Coronary artery (tissue), 2 donors: ENCODE measurements at places on chromosomes 3 and 15.

DNA sequence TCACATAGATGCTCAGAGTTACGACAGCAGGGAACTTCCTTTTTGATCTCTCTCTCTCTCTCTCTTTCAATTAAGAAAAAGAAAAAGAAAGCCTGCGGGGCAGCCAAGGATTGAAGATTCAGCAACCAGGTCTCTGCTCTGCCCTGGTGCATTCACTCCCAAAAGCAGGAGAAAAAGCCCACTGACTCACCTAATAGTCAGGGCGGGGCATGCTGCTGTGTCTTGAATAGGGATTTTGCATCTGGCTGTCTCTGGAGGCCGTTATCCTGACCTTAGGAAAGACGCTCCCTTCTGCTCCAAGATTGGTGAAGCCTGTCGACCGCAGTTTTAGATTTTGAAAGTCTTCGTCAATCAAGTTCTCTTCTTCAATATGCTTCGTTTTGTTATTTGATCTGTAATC, 20.8 kb upstream of the ITGB5 start:
- no peak for DNase-seq

DNA sequence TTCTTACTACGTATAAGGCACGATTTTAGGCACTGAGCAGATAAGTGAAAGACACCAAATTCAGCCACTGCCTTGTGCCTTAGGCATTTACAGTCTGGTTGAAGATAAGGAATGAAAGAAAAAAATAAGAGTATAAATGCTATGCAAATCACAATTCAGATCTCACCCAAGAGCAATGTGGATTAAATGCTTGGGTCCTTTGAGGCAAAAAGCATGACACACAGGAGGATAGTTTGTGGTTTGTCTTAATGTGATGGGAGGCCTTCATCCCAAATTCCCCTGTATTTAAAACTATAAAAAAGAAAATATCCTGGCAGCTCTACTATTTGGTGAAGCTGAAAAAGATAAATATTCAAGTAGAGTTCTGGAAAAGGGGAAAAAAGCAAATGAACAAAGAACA, 79.8 kb downstream of the TGFBR2 start:
- no peak for DNase-seq

DNA sequence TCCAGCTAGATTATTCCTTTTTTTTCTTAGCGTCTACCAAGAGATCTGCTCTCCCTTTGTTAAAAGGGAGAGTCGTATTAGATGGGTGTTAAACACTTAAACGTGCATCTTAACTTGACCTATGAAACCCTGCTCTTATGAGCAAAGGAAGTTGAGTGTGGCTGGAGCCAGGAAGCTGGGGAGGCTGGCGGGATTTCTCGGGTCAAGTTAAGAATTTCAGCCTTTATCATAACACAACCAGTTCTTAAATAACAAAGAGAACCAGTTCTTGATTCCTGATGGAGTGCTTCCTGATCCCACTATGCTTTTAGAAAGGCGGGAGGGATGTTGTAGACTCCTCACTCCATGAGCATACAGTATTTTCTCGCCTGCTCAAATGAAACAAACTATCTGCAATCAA, 215.1 kb downstream of the ITPR1 start:
- DNase-seq: no peak

- DNase-seq: no peak
Measured at GRCh38 chr15:26091184-26091583, 228.1 kb upstream of the ATP10A start.

DNA sequence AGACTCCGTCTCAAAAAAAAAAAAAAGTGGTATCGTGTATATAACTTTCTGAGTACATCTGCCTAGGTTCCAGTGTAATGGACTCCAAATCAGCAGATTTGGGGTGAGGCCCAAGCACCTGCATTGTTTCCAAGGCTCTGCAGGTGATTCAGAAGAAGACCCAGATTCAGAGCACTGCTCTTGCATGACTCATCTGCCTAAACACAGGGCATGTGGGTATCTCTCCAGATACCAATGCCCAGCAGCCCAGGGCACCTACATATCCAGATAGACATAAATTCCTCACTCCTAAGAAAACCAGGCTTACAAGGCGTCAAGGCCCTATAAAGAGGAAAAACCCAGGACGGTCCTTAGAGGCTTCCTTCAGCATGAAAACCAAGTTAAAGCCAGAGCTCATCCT, 24.3 kb downstream of the NDUFAF1 start:
- DNase-seq: no peak

GRCh38 chr3:9175421-9175820, 74.0 kb downstream of the SRGAP3 start:
- DNase-seq: no peak

DNA sequence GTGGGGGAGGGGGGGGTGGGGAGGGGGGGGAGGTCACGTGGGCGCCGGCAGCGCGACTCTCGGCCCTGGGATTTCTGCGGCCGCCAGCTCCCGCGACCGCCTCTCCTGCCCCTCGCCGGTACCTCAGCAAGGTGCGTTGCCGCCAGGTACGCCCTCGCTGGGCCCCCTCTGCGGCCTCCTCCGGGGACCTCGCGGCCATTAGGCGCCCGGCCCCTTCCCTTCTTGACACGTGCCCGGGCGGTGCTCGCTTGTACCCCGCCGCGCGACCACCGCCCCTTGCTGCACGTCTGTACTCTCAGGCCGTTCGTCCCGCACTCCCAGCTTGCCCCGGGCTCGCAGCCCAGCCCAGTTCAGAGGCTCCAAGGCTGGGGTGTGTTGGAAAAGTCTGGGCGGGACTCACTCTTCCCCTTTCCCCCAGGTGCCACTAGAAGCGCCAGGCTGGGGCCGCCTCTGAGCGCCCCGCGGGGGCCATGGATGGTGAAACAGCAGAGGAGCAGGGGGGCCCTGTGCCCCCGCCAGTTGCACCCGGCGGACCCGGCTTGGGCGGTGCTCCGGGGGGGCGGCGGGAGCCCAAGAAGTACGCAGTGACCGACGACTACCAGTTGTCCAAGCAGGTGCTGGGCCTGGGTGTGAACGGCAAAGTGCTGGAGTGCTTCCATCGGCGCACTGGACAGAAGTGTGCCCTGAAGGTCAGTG, at the start of gene MAPKAPK3:
MAPKAPK3 (plus strand) TSS at position 56 of the 696 bp plus-strand sequence; CDS start at position 471, 415 bp downstream.
- DNase-seq: no peak

- no peak for DNase-seq
Measured at GRCh38 chr15:66778314-66778665, 76.3 kb downstream of the SMAD6 start.

GRCh38 chr3:10170915-10171478, 6.3 kb downstream of the IRAK2 start:
- DNase-seq: no peak

- no peak for DNase-seq
Measured at GRCh38 chr3:135844386-135844785, 121.1 kb upstream of the PPP2R3A start.
